ENCODE measurements at places on chromosomes 13 and 19.
A peak's percentile ranks its signal among the peaks of the same experiment; 100 is the strongest.

GRCh38 chr13:112241288-112241687 lies 134.9 kb upstream of the SPACA7 start:
- no peak for DNase-seq

- no peak for DNase-seq
Measured at GRCh38 chr13:20711301-20712044, 8.0 kb downstream of the IL17D start.

- DNase-seq, result no peak
Measured at GRCh38 chr19:6248844-6249243, 30.9 kb downstream of the MLLT1 start.

DNA sequence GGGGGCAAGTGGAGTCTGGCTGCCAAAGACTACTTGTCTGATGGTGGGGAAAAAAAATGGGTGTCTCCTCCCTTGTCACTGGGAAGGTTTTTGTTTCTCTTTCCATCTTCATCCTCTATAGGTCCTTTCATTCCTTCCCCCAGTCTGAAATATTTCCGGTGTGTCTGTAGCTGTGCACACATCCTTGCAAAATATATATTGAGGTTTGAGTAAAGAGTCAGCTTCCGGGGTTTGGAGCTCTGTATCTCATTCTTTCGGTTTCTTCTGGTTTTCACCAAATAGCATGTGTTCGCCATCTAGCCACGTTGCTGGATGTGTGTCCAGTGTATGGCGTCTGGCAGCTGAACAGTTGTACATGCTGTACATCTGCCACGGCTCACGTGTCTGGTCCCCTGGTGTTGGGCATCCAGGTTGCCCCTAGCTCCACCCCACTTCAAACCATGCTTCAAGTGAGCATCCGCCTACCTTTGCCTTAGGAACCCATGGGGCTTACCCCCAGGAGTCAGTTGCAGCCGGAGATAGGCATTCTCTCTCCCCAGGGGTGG lies 142.2 kb downstream of the SIPA1L3 start:
- no peak for DNase-seq

DNA sequence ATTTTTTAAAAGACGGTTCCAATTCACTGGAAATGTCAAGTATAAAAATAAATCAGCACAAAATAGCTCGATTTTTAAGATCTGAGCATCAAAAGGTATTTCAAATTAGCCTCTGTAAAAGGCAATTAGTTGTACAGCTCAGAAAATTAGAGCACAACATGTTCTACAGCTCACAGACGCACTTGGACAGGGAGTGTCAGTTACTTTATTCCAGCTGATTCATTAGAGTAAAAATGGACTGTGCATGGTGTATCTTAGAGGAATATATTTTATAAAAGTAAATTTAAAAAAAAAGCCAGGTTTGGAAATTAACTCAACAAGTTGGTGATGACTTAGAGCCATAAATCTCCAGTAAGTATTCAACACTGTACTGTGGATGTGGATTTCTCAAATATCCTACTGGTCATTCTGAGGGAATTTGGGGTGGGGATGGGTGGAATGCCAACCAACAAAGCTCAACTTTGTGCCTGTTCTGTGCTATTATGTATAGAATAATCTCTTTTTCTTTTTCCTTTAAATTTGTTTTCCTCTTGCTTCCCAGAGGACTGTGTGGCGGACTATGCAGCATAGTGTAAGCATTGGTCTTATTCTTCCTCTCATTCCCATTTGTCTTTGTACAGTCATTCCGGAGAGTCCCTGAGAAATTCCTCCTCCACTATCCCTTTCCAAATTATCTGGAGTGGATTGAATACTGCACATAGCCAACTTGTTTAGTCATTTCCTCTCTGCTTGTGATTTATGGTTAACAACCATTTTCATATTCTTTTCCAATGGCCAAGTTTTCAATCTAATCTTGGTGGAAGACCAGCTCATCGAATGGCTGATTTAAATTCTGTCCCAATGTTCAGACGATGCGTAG lies 169.3 kb downstream of the DCT start:
- DNase-seq, result peak; percentile 68

- no peak for DNase-seq
Measured at GRCh38 chr13:96982672-96983071, 11.6 kb downstream of the OXGR1 start.

GRCh38 chr13:37481011-37481884 lies 117.3 kb downstream of the POSTN start:
- no peak for DNase-seq

DNA sequence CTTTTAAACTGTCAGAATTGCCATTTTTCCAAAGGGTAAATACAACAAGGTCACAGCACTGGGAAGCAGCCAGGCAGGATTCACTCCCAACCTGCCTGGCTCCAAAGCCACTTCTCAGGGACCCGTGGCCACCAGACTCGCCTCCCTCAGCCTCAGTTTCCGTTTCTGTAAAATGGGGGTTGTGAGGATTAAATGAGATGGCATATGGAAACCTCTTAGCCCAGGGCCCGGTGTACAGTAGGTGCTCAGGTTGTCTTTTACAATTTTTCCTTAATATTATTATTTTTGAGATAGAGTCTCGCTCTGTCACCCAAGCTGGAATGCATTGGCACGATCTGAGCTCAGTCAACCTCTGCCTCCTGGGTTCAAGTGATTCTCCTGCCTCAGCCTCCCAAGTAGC lies 10.1 kb downstream of the YJU2 start:
- DNase-seq, result no peak

DNA sequence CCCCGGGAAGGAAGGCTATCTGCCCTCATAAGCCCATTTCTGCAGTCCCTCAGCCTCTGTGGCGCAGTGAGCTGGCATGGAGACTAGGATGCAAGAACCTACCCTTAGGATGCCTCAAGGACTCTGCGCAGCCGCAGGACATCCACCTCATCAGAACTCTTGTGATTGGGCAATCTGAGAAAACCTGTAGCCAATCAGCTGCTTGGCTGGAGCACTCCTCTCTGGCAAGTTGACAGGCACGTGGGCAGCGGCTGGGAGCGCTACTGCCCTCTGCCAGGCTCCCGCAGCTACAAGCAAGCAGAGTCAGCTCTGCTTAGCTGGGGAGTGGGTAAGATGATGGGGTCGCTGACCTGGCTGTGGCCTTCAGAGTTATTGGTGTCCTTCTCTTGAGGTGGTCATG lies 1.5 kb upstream of the ECSIT start:
- DNase-seq, result peak; percentile 31

GRCh38 chr13:30234619-30235162 lies 72.7 kb downstream of the KATNAL1 start:
- no peak for DNase-seq

- DNase-seq, result no peak
Measured at GRCh38 chr13:78786459-78786858, 127.5 kb upstream of the OBI1 start.

DNA sequence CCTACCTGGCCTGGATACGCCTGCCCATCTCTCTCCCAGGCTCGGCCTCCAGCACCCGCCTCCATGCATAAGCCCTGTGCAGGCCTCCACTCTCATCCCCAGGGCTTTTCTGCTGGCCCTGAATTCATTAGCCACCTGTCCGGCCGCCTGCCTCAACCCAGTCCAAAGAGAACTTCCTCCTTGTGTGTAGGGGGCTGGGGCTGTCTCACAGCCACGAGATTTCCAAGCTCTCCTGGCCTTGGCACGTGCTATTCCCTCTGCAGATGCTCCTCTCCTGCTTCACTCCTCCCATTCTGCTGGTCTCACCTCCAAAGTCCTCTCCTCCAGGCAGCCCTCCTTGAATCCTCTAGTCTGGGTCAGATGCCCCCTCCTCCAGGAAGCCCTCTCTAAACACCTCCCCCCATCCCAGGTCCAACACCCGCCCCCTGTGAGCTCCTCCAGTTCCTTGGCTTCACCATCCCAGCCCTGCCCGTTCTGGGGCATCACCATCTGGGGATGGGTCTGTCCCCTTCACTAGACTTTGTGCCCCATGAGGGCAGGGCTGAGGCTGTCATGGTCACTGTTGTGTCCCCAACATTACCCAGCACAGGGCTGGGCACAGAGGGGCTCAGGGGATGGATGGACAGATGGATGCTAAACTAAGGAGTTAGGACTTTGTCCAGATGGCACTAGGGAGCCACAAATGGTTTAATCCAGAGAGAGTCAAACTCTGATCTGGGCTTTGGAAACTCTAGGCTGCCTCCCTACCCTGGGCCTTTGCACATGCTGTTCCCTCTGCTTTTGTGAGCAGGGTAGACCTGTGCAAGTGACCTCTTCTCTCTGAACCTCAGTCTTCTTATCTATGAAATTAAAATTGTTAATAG lies 14.8 kb downstream of the MEIS3 start:
- no peak for DNase-seq

- DNase-seq, result no peak
Measured at GRCh38 chr19:46409191-46409590, 4.2 kb downstream of the CCDC8 start.

DNA sequence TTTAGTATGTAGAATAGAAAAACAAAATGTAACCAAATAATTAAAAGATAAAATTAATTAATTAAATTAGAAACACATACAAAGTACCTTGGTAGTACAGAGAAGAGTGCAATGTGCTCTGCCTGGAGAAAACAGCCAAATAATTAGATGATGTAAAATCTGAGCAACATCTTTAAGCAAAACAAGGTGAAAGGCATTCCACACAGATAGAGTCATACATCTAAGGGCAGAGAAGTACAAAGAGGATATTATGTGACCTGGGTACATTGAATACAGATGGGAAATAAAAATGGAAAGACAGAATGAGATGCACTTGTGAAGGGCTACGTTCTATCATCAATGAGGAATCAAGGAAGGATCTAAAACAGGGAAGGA lies 25.2 kb upstream of the FNDC3A start:
- DNase-seq, result no peak

GRCh38 chr19:55270172-55270942 lies 9.6 kb downstream of the HSPBP1 start:
- no peak for DNase-seq

- no peak for DNase-seq
Measured at GRCh38 chr19:42185277-42185676, 32.2 kb downstream of the DEDD2 start.

DNA sequence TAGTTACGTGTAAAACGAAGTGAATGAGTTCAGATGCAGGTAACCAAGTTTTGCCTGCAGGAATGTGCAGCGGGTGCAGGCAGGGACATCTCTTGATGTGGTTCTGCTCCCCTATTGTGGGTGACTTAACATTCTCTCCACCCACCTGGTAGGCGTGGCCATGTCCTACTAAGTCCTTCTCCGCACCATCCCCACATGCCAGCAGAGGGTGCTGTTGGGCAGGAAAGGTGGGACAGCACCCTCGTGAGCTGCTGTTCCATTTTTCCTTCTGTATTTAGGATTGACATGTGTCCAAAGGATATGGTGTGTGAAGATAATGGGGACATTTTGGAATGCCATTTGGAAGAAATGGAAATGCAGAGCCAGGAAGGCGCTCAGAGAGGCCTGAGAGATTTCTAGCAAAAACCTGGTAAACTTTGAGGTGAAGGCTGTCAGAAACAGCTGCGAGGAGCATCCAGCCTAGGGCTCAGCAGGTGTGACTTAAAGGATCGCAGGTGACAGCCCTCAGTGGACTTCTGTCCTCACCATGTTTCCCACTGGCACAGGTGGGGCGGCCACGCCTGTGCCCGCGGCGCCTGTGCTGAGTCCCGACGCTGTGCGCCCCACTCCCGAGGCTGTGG lies 26.2 kb upstream of the MCF2L start:
- DNase-seq, result peak; percentile 88

DNA sequence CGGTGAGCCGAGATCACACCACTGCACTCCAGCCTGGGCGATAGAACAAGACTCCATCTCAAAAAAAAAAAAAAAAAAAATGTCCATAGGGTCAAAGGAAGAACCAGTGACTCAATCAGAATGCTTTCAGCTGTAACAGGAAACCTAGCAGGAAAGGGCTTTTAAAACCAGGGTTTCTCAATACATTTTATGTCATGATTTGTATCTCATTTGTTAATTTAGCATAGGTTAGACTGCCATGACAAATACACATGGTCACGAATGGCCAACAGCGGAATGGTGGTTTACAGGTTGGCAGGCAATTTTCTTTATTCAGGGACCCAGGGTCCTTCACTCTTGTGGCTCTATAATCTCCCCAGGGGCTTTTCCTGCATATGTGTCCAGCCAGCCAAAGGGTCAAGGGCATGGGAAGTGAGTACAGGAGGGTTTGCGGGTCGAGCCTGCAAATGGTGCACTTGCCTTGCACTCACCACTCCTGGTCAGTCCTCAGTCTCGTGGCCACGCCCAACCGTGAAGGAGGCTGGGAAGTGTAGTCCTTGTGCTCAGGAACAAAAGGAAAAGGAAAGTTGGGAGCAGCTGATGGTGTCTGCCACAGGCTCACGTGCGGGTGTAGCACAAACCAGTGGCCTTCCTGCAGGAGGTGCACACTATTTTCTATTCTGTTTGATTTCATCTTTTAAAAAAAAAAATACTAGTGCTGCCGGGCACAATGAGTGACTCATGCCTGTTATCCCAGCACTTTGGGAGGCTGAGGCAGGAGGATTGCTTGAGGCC lies 14.8 kb downstream of the DHX34 start:
- DNase-seq, result no peak

- DNase-seq, result no peak
Measured at GRCh38 chr13:76329004-76329403, 557.2 kb downstream of the KCTD12 start.

GRCh38 chr19:512547-513365 lies 5.5 kb downstream of the TPGS1 start:
- DNase-seq, result no peak

DNA sequence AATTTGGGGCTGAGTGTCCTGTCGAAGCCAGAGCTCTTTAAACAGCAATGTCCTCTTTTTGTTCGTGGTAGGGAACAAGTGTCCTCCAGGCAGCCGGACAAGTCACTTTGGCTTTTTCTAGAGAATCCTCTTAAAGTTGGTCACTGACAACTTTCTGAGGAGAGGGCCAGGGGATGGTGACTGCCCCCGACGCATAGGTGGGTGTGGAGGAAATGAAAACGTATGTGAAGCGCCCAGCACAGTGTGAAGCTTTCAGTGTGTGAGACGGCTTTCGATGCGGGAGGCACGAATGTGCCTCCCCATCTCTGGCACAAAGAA lies 45.8 kb upstream of the ZNF536 start:
- no peak for DNase-seq

DNA sequence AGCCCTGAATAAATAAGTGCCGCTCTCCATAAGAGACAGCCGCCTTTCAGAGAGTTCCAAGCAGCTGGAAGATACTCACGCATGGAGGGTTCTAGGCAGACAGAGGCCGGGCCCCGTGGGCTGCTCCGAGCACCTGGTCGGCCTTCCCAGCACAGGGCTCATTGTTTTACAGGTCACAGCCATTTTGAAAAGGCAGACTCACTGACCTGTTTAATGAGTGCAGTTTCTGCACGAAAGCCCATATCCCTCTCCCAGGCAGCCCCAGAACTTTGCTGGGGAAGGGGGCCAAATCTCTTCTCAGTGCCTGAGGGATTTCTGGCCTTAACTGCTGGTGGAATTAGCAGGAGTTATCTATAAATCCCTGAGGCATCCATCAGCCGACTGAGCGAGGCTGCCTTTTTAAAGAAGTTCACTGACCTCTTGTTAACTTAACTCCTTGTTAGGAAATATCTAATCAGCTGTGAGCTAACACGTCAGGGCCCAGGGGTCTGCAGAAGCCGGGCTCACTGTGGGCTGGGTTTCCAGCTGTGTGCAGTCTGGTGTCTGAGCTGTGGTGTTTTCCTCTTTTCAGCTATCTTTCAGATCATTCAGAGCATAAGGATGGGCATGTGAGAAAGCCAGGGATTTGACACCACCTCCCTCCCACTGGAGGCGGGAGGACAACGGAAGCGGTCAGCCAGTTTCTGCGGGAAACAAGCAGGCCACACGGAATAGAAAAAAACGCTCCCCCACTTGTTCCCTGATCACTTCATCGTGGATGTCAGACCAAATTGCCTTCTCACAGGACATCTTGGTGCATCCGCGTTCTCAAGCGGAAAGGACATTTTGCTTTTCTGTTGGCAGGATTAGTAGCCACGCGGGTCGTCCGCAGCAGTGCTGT lies 23.3 kb downstream of the SERP2 start:
- no peak for DNase-seq

All from stromal cell of bone marrow (primary cell).